ENCODE measurements at places on chromosomes 3 and 15.

DNA sequence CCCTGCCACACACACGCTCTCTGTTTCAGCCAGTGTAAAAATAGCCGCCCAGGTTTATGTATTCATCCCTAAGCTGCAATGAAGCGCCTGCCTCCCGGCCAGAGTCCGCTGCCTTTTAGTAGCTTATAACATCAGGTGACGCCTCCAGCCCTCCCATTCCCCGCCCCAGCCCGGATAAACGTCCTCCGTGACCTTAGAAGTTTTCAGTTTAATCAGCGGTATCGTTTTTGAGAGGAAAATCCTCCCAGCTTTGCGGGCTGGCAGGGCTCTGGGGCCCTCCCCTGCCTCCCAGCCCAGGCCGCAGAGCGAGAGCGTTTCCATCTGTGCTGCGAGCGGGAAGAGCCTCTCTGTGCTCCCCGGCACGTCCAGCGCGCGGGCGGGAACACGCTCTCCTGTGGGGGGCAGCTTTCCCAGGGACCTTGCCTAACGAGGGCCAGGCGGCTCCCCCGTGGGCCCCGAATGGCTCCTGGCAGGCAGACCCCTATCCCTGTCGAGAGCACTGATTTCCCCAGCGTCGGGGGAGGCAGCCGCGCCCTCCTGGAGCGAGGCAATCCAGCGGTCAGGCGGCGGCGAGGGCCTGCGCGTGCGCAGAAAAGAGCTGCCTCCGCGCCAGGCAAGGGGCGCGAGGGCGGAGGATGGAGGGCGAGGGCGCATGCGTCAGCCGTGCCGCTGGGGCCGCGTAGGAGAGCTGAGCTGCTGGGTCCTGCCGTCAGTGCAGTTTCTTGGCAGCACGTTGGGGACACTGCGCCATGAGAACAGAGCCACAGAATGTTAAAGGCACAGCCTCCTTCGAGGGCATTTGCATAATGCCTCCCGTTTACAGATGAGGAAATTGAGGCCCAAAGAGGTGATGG is 71.1 kb downstream of the CCNL1 start:
- no peak for DNase-seq

- DNase-seq = no peak
Measured at GRCh38 chr3:119794971-119795612, 13.2 kb downstream of the NR1I2 start.

DNA sequence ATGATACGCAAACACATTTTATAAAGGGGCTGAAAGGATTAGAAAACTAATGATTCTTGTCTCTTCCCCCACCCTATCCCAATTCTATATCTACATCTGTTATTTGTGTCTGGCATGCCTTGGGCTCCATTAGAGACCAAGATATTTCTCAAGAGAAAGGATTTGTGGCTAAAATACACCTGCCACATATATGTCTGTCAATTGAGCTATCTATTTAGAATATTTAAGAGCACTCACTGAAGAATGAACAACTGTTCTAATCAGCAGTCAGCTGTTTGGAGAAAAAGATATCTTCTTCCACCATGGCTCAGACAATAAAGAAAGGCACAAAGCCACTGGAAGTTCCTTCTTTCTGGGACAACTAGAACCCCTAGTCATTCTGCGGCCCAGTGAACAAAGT is 61.7 kb upstream of the LRRN1 start:
- no peak for DNase-seq

DNA sequence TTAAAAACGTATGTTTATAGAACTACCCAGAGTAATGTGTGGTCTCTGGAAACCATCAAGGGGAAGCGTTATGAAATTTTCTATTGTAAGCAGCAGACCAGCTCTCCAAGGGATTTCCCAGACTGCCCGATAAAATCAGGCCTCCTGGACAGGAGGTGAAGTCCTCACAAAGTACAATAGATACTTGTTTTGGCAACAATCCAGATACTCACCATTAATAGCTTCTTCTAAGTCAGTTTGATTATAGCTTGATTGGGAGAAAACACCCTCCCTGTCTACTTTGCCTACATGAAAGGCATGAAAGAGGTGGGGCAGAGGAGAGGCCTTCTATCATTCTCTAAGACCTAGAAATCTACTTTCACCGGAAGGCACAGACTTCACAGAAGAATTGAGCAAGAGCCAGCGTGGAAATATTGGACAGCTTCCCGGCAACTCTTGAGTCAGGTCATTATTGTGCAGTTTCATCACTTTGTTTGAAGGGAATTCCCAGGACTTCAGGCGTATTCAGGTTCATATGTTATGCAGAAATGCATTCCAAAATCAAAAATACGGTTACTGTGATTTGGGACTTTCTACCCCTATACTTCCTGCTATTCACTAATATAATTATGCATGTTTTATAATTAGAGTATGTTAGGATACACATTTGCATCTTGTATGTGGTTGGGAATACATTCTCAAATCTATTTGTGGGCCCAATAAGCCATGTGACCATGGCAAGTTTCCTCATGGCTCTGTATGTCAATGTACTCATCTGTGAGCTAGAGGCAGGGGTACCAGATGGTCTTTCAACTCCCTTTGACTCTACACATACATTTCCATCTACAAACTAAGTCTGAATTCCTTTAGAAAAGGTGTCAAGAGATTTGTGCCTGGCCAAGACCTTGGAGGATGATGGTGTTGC is 103.5 kb downstream of the CD47 start:
- peak; percentile 22 for DNase-seq

GRCh38 chr3:105957722-105958121 is 88.9 kb upstream of the CBLB start:
- no peak for DNase-seq

DNA sequence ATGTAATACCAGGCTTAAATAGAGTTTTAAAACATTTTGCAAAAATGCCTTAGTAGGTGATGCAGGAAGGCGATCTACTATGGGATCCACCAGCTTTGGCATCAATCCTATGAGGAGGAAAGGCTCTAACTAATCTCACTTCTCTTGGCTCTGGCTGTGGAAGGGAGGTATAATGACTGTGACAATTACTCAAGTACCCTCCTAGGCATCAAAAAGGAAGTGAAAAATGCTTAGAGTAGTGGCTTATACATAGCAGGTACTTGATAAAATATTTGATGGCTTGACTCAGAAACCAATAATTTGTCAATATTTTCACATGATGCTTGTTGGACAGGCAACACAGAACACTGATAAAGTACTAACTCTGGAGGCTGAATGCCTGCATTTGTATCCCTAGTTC is 34.1 kb upstream of the SERPINI2 start:
- DNase-seq = no peak

DNA sequence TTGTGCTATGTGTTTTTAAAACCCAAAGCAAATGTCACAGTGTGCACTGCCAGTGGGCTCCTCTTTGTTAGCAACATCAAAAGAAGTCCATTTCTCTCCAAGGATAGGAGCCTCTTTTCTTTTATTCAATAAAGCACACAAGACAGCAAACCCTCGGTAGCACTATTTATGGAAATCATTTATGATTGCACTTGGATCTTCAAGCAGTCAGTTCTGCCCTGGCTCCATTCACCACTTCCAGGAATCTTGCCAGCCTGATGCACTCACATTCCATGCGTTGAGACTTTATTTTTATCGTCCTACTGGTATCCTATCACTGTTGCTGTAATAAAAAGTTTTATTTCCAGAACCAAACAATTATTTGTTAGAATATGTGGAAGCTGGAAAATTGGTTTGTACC is 412.1 kb downstream of the TBL1XR1 start:
- DNase-seq = no peak

DNA sequence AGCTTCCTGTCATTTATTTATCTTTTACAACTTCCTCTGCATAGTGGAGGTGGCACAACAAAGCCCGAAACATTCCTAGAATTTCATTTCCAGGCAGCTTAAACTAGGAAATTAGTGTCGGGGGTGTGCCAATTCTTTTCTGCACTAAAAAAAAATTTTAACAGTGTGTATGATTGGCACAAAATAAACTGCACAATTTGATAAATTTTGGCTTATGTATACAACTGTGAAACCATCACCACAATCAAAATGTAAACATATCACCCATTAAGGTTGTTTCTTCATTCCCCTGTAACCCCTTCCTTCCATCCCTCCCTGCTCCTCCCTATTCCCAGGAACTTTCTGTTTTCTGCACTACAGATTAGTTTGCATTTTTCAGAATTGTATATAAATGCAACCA is 54.7 kb downstream of the RPL39L start:
- no peak for DNase-seq

DNA sequence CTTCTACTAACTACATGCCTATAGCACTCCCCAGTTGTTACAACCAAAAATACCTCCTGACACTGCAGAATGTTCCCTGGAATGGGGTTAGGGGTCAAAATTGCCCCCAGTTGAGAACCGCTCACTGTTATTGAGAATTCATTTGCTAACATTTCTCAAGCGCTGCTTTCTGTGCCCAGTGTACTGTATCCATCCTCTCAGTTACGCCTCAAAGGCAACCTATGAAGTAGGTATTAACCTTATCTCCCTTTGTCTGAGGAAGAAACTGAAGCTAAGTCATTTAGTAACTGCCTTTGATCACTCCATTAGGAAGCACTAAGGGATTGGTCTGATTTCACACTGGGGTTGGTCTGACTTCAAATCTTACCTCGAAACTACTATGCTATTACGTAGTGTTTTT is 70.1 kb downstream of the CADPS start:
- no peak for DNase-seq

DNA sequence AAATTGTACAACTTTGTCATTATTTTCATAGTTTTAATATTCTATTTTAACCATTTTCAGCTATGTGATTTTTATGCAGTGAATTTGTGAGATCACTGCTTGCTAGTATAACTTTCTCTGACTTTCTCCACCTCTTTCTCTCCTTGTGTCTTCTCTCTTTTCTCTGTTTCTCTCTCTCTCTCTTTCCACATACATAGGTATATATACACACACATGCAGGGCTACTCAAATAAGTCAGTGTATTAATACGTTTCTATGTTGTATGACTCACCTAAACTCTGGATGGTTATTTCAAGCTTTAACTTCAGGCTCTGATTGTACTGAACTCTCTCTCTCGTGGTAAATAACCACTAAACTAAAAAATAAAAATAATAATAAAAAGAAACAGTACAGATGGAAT is 1389.3 kb upstream of the ALCAM start:
- DNase-seq = no peak

- DNase-seq = no peak
Measured at GRCh38 chr15:80560601-80561400, 134.3 kb upstream of the ABHD17C start.

GRCh38 chr15:73908030-73908821 is 18.0 kb upstream of the LOXL1 start:
- DNase-seq = peak; percentile 17

GRCh38 chr15:58287891-58288290 is 143.9 kb upstream of the LIPC start:
- DNase-seq = no peak

DNA sequence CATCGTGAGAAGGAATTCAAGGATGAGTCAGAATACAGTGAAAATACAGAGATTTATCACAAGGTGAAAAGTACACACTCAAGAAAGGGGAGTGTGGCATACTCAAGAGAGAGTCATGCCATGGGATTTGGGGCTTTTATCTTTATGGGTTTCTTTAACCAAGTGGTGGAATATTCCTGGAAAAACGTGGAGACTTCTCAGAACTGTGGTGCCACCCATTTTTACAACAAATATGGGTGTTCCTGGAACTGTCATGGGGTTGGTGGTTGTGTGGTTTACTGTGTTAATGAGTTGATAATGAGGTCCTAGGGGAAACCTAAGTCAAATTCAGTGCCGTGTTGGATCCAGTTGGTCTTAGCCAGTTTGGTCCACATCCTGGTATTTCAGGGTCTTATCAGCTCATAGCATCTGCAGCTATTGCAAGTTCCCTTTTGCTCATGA is 497.2 kb downstream of the GABRG3 start:
- DNase-seq = no peak

- no peak for DNase-seq
Measured at GRCh38 chr15:91529534-91529933, 324.0 kb upstream of the SLCO3A1 start.

- no peak for DNase-seq
Measured at GRCh38 chr3:37586280-37586679, 275.4 kb upstream of the CTDSPL start.

- DNase-seq = no peak
Measured at GRCh38 chr15:84082739-84083138, 152.8 kb upstream of the GOLGA6L4 start.

GRCh38 chr3:148992027-148992634 is 791 bp downstream of the GYG1 start:
- DNase-seq = peak; percentile 10

GRCh38 chr3:27253391-27253790 is 115.8 kb downstream of the NEK10 start:
- DNase-seq = no peak

DNA sequence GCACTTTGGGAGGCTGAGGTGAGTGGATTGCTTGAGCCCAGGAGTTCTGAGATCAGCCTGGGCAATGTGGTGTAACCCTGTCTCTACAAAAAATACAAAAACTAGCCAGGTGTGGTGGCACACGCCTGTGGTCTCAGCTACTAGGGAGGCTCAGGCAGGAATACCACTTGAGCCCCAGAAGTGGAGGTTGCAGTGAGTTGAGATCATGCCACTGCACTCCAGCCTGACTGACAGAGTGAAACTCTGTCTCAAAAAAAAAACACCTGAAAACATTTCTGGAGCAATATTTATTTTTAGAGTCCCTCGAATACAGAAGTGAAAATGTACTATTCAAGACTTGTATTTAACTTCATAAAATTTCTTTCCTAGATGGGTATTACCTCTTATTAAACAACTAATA is 4.6 kb downstream of the SPCS1 start:
- DNase-seq = no peak

- no peak for DNase-seq
Measured at GRCh38 chr3:71122641-71123040, 460.9 kb downstream of the FOXP1 start.

- peak; percentile 34 for DNase-seq
Measured at GRCh38 chr15:75891895-75892294, 11.8 kb upstream of the FBXO22 start.

All from GF-D8 (cell line).